ENCODE measurements at places on chromosomes 7 and 10. TPM values are rescaled to one million over a fixed set of nuclear protein-coding genes. Genes with fewer than 3 reads are reported as not detected.

Gene PHKG1
- 1.2 TPM for polyA plus RNA-seq

Gene LRRC17
- 102 TPM for polyA plus RNA-seq

Gene SUN3
- not detected for polyA plus RNA-seq

Gene EVX1
- polyA plus RNA-seq = not detected

Gene ACTL6B
- not detected for polyA plus RNA-seq

Gene ANKRD30A
- not detected for polyA plus RNA-seq

Gene ING3
- 19.5 TPM for polyA plus RNA-seq
